ENCODE measurements at places on chromosomes 13 and 19.
A peak's percentile ranks its signal among the peaks of the same experiment; 100 is the strongest.

GRCh38 chr19:6737873-6738786 is 750 bp upstream of the GPR108 start:
- peak; percentile 38 for DNase-seq

GRCh38 chr13:25872481-25873241 is 179.2 kb downstream of the SHISA2 start:
- no peak for DNase-seq

- DNase-seq: no peak
Measured at GRCh38 chr19:46427518-46428045, 1.2 kb downstream of the PNMA8C start.

DNA sequence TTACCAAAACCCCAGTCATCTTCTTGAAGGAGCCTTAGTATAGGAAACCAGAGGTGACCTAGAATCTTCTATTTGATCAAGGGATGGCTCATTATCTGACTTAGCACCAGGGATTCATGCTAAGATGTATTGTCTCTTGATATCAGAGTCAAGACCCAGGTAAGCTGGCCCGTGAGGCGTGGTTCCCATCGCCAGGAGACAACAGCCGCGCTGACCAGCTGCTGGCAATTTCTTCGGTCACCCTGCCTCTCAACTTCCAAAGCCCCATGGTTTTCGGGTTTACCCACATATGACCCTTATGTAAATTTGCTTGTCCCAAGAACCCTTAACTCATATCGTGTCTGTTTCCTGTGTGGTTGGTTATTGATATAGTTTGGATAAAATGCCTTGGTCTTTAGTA is 77.7 kb upstream of the VSTM2B start:
- no peak for DNase-seq

DNA sequence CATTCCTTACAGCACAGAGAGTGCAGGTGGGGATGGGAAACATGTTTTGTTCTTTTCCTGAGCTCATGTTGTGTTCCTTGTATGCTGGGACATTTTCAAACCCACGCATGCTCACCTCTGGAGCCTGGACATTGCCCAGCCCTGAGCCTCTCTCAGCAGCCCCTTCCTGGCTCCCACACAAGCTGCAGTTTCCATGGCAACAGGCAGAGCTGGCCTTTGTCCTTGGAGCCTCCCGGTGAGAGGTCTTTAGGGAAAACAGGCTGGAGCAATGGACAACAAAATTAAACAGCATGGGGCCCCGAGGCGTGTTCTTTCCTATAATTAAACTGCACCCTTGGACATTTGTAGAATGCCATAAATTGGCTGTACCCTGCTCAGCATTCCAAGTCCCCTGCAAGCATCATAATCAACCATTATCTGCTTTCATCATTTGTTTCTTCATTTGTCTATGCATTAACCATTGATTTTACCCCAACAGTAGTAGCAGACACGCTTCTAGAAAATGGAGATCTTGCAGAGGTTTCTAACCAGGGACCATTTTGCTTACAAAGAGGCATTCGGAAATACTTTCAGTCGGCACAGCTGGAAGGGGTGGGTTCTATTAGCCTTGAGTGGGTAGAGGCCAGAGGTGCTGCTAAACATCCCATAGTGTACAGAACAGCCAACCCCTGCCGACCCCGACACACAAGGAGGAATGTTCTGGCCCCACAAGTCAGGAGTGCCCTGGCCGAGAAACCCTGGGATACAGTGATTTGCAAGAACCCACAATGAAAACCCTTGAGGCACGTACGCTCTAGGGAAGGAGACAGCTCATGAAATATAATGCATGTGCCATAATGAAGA is 133.4 kb upstream of the PEG3 start:
- DNase-seq: no peak

DNA sequence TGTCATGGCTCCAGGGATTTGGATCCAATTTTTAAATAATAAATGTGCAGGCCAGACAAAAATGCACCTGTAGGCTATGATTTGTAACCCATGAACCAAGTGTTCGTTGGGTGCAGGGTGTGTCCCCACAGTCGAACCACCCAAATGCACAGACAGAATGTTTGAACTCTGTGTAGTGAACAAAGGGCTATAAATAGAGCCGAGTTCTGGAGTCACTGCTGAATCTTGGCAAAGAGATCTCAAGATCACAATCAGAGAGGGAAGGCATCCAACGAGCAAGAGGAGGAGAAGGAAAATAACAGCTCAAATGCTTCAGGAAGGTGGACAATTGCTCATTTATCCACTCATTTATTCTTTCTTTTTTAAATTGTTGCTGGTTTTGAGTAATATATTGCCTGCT is 547.9 kb downstream of the FGF9 start:
- DNase-seq: no peak

DNA sequence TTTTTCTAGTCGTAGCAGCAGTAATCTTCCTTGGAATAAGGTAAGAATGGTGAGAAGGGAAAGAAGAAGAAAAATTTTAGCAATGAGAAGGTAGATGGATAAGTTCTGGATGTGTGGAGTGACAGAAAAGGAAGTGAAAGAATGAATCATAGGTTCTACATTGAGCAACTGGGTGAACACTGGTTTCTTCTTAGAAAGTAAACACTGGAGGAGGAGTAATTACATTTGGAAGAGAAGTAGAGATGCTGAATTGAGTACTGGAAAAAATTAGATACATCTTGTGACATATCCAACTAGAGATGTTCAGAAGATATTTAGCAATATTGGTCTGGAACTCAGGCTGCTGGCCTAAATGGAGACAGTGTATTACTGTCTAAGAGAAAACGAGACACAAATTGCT is 148.5 kb downstream of the GPC5 start:
- no peak for DNase-seq

GRCh38 chr13:42396501-42396900 is 124.5 kb downstream of the AKAP11 start:
- DNase-seq: no peak

DNA sequence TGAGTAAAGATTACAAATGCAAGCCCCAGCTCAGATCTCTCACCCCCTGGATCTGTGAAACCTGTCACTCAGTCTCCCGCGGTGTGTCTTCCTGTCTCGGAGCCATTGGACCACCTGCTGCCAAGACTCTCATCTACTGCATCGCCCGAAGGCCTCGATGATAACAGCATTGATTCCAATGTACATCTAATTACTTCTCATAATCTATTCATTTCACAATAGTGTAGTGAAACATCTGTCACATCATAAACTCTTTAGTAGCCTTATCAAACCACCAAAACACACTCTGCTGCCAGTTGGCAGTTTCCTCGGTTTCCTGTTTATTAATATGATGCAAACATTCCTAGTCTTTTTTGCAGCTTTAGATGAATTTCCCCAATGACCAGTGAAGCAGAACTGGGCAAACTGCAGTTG is 220.3 kb downstream of the POU4F1 start:
- no peak for DNase-seq
